ENCODE measurements at places on chromosomes 4 and X.

GRCh38 chrX:120136840-120137239 lies 21.1 kb upstream of the RHOXF1 start:
- DNase-seq: no peak

DNA sequence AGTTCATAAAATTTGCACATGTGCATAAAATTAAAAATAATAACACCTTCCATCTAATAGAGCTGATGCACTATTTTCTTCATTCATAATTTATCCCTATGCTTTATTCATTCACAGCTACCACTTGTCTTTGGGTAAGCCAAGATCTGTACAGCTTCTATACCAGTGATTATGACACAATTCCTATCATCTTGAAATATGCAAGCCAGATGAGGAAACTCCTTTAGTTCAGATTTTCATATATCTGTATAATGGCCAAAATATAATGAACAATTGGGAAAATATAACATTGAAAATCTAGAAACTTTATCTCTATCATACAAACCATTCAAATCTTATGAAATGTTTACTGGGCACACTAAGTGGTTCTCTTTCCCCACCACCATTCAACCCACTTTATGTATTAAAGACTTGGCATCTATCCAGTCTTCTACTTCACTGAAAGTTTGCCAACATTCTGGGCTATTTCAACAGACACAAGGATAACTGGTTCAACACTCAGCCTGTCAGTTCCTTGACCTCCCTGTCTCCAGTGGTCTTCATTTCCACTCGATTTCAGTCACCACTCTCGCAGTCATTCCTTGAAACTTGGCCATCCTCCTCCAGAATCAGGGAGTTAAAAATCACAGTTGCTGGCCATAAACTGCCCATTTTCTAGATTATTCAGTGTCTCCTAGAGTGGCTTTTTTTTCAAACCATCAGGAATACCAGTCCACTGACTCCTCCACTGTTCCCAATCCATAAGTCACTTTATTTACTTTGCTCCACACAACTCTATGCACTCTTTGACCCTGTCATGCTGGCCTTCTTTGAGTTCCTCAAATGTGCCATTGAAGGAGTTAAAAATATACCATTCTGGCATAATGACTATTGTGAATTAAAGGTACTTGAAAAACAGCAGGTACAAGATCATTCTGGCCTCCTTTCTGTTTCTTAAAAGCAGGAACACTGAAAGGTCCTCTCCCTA lies 85.5 kb downstream of the CAMK2D start:
- peak; percentile 62 for DNase-seq

DNA sequence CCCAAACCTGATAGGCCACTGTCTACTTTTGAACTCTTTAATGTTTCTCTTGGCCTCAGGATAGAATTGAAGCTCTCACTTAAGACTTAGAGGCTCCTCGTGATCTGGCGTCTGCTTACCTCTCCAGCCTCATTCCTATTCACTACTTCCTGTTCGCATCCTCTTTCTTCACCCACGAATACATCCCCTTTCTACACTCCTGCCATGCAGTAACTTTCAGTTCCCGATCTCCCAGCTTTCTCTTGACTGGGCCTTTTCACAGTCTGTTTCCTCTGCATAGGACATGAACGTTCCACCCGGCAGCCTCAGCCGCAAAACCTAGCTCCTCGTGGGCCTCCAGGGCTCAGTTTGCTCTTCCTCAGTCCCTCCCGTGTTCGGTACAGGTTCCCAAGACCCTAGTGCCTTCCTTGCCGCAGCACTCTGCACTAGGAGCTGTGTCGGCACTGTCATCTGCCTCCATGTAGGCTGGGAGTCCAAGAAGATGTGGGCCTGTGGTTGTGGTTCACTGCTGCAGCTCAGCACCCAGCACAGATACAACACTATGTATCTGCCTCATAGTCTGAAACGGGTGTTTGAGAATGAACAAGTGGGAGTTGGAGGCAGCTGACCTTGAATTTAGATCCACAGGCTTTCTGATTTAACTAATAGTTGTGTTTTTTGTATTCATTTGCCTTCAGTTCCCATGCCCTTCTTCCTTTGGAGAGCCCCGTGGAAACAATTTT lies 15.8 kb downstream of the RPL39 start:
- DNase-seq: no peak

DNA sequence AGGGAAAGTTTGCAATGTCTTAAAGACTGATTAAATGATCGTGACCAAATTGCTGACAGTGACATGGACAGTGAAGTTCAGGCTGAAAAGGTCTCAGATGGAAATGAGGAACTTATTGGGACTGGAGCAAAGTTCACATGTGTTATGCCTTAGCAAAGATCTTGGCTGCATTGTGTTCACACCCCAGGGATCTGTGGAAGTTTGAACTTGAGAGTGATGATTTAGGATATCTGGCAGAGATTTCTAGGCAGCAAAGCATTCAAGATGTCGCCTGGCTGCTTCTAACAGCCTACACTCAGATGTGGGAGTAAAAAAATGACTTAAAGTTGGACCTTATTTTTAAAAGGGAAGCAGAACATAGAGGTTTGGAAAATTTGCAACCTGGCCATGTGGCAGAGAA lies 21.4 kb downstream of the SCARB2 start:
- no peak for DNase-seq

DNA sequence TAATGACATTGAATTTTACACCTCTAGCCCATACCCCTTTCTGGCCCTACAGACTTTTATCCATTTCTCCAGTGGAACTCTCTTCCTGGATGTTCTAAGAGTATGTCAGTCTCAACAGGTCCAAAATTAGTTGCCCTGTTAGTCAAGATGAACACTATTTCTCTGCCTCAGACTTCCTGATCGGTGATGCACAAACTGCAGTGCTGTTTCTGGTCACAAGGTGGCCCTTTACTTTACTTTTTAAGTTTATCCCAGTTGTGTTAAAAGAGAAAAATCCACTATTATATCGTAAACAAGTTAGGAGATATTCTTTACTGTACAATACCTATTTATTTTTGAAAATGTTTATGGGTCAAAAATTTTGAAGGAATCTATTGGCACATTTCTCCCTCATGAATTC lies 13.1 kb downstream of the TCEAL7 start:
- DNase-seq: peak; percentile 0

- no peak for DNase-seq
Measured at GRCh38 chr4:72375073-72375736, 193.8 kb downstream of the ADAMTS3 start.

- DNase-seq: no peak
Measured at GRCh38 chr4:121788896-121789295, 12.2 kb upstream of the EXOSC9 start.

Data from NCI-H69 (cell line).